ENCODE measurements at places on chromosomes 7 and 10.

DNA sequence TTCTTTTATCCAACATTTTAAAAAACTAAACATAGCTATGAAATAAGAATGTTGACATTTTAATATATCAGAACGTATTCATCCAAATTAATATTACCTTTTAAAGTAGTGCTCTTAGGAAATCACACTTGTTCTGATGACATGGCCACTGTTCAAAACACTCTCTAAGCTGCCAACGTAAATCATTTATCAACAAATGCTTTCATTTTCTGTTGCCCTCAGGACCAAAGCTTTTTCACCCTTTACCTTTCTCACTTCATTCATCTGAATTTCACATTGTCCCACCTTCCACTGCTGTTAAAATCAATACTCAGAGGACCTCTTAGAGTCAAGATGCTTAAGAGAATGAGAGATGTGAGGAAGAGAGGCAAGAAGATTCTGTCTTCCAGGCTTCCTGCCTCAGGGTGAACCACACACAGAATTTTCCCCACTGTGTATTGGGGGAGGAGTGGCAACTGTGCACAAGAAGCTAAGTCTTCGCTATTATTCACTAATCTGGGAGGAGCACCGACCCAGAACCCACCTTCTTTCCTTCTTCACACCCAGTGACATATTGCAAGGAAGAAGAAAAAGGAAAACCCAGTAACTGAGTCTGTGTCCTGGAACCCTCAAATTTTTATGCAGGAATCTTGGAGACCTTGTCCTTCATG is 21.0 kb downstream of the HIBADH start:
- no peak for DNase-seq

DNA sequence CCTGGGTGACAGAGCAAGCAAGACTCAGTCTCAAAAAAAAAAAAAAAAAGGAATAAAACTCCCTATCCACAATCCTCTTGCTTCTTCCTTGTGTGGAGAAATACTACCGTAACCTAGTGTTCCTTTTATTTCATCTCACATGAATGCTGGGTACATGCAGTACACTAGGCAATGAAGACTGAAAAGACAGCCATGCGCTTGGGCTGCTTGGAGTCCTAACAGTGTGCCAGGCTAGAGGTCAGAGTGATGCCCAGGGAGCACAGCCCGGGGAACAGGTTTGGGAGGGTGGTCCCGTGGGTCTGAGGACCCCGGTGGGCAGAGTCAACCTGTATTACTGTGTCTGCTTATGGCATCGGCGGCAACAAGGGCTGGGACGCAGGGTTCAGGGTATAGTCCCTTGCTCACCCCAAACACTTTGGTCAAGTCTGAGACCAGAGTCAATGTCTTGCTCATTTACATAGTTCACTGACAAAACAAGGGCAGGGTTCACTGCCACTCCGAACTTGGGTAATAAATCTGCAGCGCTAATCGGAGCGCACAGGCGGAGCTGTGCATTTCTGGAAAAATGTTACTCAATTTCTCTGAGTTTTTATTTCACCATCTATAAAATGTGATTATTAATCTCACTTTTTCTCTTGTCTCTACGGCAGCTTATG is 118.0 kb downstream of the CLEC2L start:
- no peak for DNase-seq

DNA sequence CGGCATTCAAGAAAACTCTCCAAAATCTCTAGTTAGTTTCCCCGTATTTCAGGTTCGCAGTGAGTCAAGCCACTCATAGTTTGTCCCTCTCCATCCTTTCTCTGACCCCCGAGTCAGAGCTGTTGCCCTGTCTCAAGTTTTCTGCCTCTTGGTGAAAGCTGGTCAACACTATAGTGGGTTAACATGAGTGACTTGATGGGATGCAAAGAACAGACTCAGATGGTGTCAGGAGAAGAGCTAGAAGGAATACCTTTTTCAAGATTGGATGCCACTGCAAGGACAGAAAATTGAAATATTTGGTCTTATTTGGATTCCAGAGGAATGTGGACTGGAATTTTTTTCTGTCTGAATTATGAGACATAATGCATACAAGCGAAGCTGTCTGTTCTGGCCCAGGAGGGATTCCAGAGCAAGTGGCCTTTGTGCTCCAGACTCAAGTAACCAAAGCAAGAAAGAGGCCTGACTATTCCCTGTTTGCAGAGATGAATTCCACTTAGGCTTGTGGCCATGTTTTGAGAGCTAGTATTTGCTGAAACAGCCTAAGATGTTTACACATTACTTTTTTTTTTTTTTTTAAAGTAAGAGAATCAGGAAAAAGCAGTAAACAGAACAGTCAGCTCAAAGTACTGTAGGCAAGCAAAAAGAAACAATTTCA is 67.4 kb downstream of the VWC2 start:
- no peak for DNase-seq

GRCh38 chr10:24008164-24009091 is 200.5 kb upstream of the KIAA1217 start:
- no peak for DNase-seq

DNA sequence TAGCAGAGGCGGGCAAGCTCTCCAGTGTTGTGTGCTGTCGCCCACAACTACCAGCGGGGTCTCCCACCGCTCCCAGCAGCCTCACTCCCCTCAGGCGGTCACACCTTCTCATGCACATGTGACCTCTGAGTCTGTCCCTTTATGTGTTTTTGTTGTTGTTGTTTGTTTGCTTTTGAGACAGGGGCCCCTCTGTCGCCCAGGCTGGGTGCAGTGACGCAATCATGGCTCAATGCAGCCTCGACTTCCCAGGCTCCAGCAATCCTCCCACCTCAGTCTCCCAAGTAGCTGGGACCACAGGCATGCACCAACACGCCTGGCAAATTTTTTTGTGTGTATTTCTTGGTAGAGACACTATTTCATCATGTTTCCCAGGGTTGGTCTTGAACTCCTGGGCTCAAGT is 1.5 kb downstream of the CPSF4 start:
- DNase-seq: no peak

- no peak for DNase-seq
Measured at GRCh38 chr7:149624006-149624405, 126.4 kb upstream of the ZNF746 start.

GRCh38 chr10:114288424-114289095 is 49.5 kb downstream of the VWA2 start:
- DNase-seq: no peak

DNA sequence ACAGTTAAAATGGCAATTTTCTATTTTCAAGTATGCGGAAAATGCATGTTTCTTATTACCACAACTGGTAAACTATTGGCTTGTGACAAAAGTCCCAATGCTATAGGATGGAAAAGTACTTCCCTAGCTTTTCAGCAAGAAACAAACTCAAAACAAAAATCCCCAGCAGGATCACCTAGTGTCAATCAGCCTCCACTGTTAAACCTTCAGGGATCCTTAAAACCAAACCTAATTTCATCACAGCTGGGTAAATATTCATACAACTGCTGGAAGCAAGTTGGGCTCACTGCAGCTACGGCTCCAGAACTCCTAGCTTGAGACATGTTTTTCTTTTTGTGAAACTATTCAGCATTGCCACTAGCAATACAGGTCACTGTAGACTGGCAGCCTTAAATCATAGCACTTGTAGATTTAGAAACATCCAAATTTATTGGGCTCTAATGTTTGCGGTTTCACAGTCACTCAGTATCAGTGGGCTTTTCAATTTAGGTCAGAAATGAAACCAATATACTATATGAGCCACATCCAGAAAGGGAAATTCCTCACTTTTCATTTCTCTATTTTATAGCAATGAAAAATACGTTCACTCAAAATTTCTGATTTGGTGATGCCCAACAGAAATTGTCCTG is 145.2 kb upstream of the ANK3 start:
- DNase-seq: no peak

GRCh38 chr7:84820481-84820880 is 366.4 kb downstream of the SEMA3D start:
- no peak for DNase-seq

- DNase-seq: no peak
Measured at GRCh38 chr7:156816943-156817572, 75.9 kb downstream of the LMBR1 start.

DNA sequence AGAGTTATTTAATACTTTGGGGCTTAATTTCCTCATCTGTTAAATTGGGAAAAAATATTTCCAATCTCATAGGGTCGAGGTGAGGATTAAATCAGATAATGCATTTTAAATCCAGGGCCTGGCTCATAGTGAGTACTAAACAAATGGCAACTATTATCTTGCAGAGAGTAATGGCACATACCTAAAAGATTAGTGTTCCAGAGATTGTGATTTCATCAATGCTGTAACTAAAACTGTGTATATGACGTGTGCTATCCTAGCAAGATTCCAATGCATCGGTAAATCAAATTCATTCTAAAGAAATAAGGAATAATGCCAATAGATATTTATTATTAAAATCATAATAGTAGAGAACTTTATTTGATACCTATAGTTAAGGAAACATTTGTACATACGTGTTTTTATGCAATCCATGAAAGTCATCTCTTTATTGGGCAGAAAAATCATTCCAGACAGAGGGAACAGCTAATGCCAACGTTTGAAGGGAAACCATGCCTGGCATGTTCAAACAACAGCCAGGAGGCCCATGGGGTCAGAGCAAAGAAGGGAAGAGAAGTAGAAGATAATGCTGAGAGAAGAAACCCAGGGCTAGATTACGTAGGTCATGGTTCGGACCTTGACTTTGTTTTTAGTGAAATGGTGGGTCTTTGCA is 174.8 kb upstream of the AGR3 start:
- no peak for DNase-seq

DNA sequence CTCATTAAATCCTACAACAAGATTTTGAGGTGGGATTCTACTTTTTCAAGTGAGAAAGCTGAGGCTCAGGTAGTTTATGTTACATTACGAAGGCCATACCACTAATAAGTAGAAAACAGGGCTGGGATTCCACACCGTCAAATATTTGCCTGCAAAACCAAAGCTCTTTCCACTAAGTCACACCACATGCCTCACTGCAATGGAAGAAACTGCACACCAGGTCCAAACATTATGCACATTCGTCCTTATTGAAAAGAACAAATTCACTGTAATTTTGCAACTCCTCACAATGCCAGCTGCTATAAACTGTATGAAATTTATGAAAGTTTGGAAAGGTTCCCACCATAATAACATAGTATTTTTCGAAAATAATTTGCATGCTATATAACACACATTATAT is 66.5 kb downstream of the DGKB start:
- no peak for DNase-seq

- no peak for DNase-seq
Measured at GRCh38 chr7:152025937-152026890, 740 bp downstream of the GALNT11 start.

DNA sequence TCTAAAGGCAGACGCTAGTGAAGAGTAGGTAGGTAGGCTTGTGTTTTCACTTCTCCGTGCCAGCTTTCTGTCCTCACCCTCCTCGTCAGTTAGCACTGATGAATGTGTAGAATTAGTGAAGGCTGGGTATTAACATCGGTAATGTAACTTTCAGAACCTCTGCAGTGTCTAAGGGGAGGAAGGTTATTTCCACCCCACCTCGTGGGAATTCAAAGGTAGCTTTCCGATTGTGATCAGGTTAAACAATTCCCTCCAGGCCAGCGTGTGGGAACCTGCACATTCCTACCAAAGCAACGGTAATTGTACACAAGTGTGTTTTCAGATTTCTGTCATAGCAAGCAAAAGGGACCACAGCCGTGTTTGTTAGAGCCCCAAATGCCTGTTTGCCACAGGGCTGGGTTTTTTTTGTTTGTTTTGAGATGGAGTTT is 405.0 kb upstream of the GALNT17 start:
- DNase-seq: no peak

DNA sequence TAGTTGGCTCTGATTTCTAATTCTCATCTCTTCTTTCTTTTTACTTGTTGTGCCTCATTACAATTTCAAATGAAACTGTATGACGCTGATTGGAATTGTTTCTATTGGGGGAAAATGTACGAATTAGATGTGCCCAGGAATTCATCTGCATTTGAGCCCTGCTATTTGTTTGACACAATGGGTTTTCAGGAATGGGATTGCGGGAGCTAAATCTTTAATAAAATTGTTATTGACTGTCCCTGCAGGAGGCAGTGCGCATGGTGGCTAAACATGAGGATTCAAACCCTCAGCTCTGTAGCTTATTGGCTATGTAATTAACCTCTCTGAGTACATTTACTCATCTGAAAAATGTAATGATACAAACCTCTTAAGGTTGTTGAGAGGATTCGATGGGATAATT is 181.6 kb downstream of the NXPH1 start:
- no peak for DNase-seq

DNA sequence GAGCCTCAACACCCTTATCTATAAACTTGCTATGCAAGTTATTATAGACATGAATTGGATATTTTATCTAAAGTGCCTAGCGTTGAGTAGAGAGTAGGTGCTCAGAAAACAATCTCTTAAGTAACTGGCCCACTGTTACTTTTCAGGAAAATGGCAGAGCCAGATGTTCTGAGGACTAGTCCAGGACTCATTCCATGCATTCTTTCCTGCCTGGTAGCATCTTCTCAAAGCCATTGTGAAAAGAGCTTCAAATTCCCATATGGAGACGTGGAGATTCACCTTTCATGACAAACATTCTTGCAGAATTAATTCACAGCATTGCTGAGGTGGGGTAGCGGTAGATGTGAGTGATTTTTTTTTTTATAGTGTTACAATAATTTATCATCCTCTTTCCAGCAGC is 35.9 kb upstream of the ITPRID1 start:
- DNase-seq: no peak

GRCh38 chr10:62225362-62225761 is 43.3 kb downstream of the RTKN2 start:
- no peak for DNase-seq

DNA sequence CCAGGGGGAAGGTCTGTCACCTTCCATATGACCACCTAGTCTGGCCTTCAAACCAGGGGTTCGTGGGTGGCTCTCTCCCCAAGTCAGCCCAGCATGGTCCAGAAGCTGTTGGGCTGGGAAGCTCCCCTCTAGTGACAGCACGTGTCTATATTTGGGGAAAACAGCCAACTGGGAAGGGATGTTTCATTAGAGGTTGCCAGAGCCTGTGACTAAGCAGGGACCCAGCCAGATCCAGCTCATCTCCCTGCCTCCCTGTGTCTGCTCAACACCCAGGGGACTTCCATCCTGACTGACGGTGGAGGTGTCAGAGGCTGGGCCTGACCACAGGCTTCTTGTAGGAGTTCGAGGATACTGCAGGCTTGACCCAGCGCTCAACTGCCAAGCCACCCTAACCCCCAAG is 10.5 kb downstream of the STYXL1 start:
- DNase-seq: no peak
